ENCODE measurements at places on chromosomes 7 and 10. TPM values are rescaled to one million over a fixed set of nuclear protein-coding genes. Genes with fewer than 3 reads are reported as not detected.

DNA sequence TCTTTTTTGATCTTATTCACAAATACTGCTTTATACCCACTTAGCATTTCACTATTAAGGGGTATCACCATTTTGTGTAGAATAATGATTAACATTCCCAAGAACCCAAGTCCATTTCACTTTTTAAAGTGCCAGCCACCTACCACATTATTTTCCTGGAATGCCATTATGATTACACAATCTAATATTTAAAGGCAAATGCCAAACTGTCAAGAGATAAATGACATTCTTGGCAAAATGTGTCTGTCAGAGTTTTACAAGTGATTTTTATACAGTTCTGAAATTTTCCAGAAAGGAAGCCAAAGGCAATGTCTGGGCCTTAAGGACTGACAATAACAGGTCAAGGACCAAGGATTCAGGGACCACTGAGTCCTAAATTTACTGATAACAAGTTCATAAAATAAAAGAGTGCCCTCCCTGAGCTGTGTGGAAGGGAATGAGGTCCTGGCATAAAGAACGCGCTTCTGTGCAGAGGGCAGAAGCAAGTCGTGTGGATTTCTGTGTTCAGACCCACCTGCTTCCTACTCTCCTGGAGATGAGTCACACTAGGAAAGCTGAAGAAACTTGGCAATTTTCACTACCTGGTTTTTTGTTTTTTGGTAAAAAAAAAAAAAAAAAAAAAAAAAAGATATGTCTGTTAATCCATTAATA lies 66.5 kb downstream of the UBE2H start:
- DNase-seq = no peak

The ALOX5 gene
- not detected for total RNA-seq

DNA sequence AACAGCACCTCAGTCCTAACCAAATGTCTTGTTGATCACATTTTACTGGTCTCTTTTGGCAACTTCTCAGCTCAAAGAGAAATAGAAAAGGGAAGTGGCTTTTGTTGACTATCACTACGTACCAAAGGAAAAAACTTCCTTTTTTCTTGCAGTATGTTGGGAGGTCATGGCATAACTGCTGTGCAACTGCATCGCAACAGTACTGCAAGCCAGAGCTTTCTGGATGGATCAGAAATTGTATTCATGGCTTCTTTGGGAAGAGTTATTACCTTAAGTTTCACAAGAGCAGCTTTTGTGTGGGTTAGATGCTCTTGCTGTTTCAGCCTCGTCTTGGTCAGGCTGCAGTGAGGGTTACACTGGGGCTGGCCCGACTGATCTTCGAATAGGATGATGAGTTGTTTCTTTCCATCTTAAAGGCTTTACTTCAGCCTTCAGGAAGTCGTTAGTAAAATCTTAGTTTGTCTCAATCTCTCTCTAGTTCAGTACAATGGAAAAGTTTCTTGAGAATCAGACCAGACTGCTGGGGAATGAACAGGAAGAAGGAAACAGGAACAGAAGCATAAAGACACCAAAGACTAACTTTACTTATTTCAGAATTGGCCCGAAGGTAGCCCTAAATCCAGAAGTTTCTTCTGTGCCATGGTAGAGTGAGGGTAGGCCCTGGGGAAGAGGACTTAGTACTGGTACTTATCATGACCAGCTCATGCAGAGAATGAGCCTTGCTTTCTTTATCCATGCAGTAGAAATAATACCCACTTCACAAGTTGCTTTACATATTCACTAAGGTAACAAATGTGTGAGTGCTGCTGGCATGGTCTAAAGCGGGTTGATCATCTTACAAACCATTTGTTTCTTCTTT lies 153.6 kb downstream of the CELF2 start:
- no peak for DNase-seq

The NUTM2A gene
- total RNA-seq = 0.51 TPM

All from fibroblast of lung (primary cell).